H9 (cell line): ENCODE measurements at places on chromosomes 4 and X. TPM values are rescaled to one million over a fixed set of nuclear protein-coding genes. Genes with fewer than 3 reads are reported as not detected.

GRCh38 chr4:123485601-123486000, 89.0 kb downstream of the SPRY1 start:
- H3K36me3 ChIP-seq = peaks cover 3% of the 10 kb centered on the region; the same call in 1 of the 2 replicates
- no peak overlapping the region for H3K27ac ChIP-seq
- H3K4me1 ChIP-seq = no peaks in the 10 kb centered on the region; the same call in 1 of the 2 replicates
- no peak for DNase-seq

Gene CT55
- total RNA-seq = 0.24 TPM in 1 of 2 replicates, not detected in the other

DNA sequence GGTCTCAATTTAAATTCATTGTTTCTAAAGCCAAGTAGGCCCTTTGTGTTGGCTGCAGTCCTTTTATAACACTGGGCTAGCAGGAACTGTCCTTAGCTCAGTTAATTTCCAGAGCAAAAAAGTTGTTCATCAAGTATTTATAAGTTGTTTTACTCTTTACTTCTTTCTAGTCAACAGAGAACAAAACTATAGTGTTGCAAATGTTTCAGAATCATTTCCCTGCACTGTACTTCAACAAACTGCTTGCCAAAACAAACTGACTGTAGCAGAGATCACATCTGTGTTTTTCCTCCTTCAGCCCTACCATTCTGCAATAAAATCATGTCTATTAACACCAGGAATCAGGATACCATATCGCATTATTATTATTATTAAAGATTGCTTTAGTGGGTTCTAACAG, 168.5 kb upstream of the SH3RF1 start:
- H3K27ac ChIP-seq = no peak overlapping the region
- no peaks in the 10 kb centered on the region for H3K4me1 ChIP-seq
- peaks cover 6% of the 10 kb centered on the region; the same call in 2 of the 3 replicates for H3K36me3 ChIP-seq
- H3K27me3 ChIP-seq = no peaks in the 10 kb centered on the region
- H3K4me3 ChIP-seq = no peak overlapping the region

DNA sequence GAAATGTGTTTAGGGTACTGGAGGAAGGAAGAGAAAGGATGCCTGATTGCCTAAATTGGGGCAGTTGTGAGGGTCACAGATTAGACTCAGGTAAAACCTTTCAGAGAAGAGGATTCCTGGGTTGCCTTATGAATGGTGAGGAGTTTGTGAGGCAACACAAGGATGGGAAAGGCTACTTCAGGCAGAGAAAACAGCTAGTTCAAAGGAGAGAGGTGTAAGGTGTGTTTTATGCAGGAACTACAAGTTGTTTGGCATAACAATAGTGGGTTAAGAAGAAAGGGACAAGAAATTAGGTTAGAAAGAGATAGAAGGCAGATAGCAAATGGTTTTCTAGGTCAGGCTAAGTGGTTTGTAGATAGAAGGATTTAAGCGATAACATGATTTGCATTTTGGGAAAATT, 75.1 kb upstream of the PGRMC2 start:
- peaks cover 6% of the 10 kb centered on the region; the same call in 1 of the 2 replicates for H3K4me1 ChIP-seq
- no peaks in the 10 kb centered on the region for H3K27me3 ChIP-seq
- no peak overlapping the region for H3K27ac ChIP-seq
- no peak for DNase-seq
- H3K36me3 ChIP-seq = peaks cover 3% of the 10 kb centered on the region; the same call in 2 of the 3 replicates

DNA sequence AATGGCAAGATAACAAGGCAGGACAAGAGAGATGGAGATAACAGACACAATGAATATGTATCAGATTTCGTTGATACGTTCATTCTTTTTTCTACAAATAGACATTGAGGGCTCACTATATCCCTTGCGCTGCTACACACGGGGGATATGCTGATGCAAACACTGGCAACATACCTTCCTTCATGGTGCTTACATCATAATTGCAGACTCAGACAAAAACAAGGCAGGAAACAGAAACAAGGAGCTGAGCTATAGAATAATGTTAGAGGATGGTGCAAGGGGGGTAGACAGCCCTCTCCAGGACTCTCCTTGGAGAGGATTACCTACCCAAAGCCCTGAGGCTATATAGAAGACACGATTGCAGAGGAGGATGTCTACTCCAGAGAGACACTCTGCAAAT, 1069.5 kb downstream of the DMD start:
- H3K27ac ChIP-seq = no peak overlapping the region
- H3K27me3 ChIP-seq = no peaks in the 10 kb centered on the region
- no peak overlapping the region for H3K4me3 ChIP-seq

DNA sequence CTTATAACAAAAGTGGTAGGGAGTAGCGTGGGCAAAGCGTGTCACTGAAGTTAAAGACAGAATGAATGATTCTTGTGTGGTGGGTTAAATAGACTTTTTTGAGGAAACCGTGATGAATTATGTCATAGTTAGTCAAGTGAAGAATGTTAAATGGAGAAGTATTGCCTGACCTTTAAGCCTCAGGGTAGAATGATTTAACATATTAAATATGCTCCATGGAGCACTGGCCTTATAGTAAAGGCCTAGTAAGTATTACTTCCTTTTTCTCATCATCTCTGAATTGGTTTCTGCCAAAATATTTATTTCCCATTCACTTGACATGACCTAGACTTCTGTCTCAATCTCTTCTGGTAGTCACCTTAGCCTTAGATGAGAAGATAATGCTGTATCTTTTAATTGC, 23.7 kb downstream of the MAGEB1 start:
- H3K4me1 ChIP-seq = no peaks in the 10 kb centered on the region
- no peak for DNase-seq
- no peaks in the 10 kb centered on the region for H3K36me3 ChIP-seq
- H3K27me3 ChIP-seq = no peaks in the 10 kb centered on the region

Gene OPN1LW
- total RNA-seq = not detected in 2 replicates

DNA sequence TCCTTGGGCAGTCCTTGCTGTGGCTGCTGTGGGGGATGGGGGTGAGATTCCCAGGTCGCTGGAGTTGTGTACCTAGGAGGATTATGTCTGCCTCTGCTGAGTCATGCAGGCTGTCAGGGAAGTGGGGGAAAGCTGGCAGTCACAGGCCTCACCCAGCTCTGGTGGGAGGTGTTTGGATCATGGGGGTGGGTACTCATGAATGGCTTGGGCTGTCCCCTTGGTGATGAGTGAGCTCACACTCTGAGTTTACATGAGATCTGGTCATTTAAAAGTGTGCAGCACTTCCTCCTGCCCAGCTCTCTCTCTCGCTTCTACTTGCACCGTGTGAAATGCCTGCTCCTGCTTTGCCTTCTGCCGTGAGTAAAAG, 24.6 kb upstream of the PDLIM3 start:
- peaks cover 6% of the 10 kb centered on the region for H3K36me3 ChIP-seq
- H3K27ac ChIP-seq = no peak overlapping the region
- H3K4me1 ChIP-seq = no peaks in the 10 kb centered on the region; the same call in 1 of the 2 replicates
- no peaks in the 10 kb centered on the region for H3K27me3 ChIP-seq
